Adrenal gland (tissue), 19 donors: ENCODE measurements at places on chromosomes 16 and 17. TPM values are rescaled to one million over a fixed set of nuclear protein-coding genes. Genes with fewer than 3 reads are reported as not detected.

- no peak overlapping the region for H3K27ac ChIP-seq
- H3K36me3 ChIP-seq: no peaks in the 10 kb centered on the region
- H3K4me3 ChIP-seq: no peak overlapping the region
- no peak for DNase-seq
- no peaks in the 10 kb centered on the region for H3K4me1 ChIP-seq
- H3K27me3 ChIP-seq: no peaks in the 10 kb centered on the region
Observed at GRCh38 chr17:70750983-70751382, 581.7 kb downstream of the KCNJ2 start.

GRCh38 chr17:39551879-39552278 lies 55.8 kb downstream of the NEUROD2 start:
- no peaks in the 10 kb centered on the region for H3K4me1 ChIP-seq
- no peak for DNase-seq
- no peaks in the 10 kb centered on the region for H3K27me3 ChIP-seq
- H3K36me3 ChIP-seq: no peaks in the 10 kb centered on the region
- no peak overlapping the region for H3K27ac ChIP-seq

Gene KCNG4
- polyA plus RNA-seq: 1.3 TPM

GRCh38 chr17:16050844-16051243 lies 51.2 kb downstream of the TTC19 start:
- DNase-seq: no peak
- H3K36me3 ChIP-seq: no peaks in the 10 kb centered on the region
- no peak overlapping the region for H3K4me3 ChIP-seq
- H3K4me1 ChIP-seq: no peaks in the 10 kb centered on the region

GRCh38 chr16:82024316-82024715 lies 10.7 kb upstream of the HSD17B2 start:
- H3K36me3 ChIP-seq: no peaks in the 10 kb centered on the region
- no peaks in the 10 kb centered on the region for H3K27me3 ChIP-seq
- no peaks in the 10 kb centered on the region for H3K4me1 ChIP-seq
- H3K27ac ChIP-seq: no peak overlapping the region
- DNase-seq: no peak

- H3K4me1 ChIP-seq: no peaks in the 10 kb centered on the region
- no peak for DNase-seq
- no peak overlapping the region for H3K4me3 ChIP-seq
- H3K27me3 ChIP-seq: no peaks in the 10 kb centered on the region
Observed at GRCh38 chr16:73186752-73187601, 139.0 kb upstream of the ZFHX3 start.
